ENCODE measurements at places on chromosomes 2 and 18.
A peak's percentile ranks its signal among the peaks of the same experiment; 100 is the strongest.

DNA sequence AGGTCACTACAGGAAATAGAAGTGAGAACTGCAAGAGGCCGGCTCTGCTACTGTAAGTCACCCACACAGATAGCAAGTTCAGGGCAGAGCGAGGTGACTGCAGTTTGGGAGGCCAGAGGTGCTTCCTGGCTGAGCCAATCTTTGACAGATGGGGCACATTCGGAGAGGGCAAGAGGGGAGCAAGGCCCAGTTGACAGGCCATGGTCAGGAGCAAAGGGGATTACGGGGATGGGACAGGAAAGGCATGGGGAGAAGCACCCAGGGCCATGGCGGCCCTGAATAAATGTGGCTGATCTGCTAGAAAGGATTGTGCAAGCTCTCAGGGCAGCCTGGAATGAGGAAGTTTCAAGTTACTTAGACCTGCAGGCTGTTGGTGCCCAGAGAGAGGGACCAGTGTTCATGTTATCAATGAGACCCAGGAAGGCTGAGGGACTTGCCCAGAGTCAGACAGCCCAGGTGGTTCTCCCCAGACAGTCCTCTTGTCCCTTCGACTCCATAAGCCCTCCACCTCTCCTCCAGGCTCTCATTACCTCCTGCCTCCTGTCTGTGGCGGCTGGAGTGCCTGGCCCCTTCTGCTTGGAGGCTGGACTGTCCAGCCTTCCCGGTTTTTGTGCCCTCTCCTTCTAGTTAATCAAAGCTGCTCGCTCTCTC lies 123.3 kb downstream of the CTIF start:
- no peak for DNase-seq

- no peak for DNase-seq
Observed at GRCh38 chr2:230866756-230867523, 2.2 kb downstream of the ITM2C start.

GRCh38 chr2:215882689-215883088 lies 130.7 kb downstream of the MREG start:
- no peak for DNase-seq

DNA sequence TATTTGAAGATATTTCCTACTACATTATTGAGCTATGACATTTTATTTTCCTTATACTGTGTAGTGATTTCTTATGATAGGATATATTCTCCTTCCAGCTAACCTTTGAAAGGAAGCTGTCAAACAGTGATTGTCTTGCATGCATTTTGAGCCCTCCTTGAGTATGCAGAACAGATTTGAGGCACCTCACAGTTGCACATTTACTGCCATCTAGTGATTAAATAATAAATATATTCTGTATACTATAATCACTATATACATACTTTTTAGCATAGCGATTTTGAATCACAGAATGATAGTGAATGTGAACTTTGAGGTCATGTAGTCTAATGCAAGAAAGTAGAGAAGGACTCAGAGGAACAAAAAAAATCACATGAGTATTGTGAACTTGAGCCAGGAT lies 268.4 kb upstream of the CDH19 start:
- no peak for DNase-seq

GRCh38 chr18:46097801-46098615 lies at the start of gene ATP5F1A:
ATP5F1A (minus strand) TSS chr18:46098296; CDS start chr18:46098231, 65 bp downstream.
- DNase-seq: peak; percentile 65
